K562 (cell line): ENCODE measurements at places on chromosomes 3 and 15. TPM values are rescaled to one million over a fixed set of nuclear protein-coding genes. Genes with fewer than 3 reads are reported as not detected.

DNA sequence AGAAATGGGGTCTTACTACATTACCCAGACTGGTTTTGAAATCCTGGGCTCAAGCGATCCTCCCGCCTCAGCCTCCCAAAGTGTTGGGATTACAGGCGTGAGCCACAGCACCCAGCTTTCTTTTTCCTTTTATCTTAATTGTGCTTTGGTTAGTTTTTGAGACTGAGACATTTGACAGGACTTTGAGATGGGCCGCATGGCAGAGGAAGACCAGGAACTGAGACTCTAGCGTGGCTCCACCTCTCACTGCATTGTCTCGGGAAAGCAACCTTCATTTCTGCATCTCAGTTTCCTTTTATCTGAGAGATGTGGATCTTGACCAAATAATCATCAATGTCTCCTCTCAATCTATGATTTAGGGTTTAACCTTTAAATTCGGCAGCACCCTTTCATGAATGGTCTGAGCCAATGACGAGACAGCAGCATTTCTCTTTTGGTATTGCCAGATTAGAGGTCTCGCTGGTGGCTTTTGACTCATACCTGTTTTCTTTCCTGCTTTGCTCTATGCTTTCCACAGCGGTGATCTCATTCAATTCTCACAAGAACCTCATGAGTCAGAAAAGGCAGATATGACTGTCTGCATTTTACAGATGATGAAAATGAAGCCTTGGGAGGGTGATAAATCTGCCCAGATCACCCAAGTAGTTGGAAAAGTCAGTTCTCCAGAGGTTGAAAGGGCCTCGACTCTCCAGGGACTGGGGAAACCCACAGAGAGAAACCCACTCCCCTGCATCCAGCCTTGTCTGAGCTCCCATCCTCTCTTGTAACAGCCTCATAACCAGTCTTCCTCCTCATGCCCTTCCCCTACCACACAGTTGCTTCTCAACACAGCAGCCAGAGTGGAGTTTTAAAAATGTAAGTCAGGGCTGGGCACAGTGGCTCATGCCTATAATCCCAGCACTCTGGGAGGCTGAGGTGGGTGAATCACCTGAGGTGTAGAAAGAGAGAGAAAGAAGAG is 84.8 kb upstream of the FOXB1 start:
- no peak overlapping the region for H3K27ac ChIP-seq
- DNase-seq, result no peak
- H3K27me3 ChIP-seq, result peaks cover 7% of the 10 kb centered on the region; the same call in 2 of the 3 replicates
- no peak overlapping the region for H3K4me3 ChIP-seq
- H3K4me1 ChIP-seq, result no peaks in the 10 kb centered on the region
- H3K36me3 ChIP-seq, result no peaks in the 10 kb centered on the region

Gene IQSEC1
- polyA plus RNA-seq, result 14.2 and 15.1 TPM in 2 replicates

GRCh38 chr3:73215281-73215680 is 153.8 kb downstream of the EBLN2 start:
- no peaks in the 10 kb centered on the region for H3K4me1 ChIP-seq
- H3K27me3 ChIP-seq, result no peaks in the 10 kb centered on the region
- H3K27ac ChIP-seq, result no peak overlapping the region
- no peaks in the 10 kb centered on the region for H3K36me3 ChIP-seq

DNA sequence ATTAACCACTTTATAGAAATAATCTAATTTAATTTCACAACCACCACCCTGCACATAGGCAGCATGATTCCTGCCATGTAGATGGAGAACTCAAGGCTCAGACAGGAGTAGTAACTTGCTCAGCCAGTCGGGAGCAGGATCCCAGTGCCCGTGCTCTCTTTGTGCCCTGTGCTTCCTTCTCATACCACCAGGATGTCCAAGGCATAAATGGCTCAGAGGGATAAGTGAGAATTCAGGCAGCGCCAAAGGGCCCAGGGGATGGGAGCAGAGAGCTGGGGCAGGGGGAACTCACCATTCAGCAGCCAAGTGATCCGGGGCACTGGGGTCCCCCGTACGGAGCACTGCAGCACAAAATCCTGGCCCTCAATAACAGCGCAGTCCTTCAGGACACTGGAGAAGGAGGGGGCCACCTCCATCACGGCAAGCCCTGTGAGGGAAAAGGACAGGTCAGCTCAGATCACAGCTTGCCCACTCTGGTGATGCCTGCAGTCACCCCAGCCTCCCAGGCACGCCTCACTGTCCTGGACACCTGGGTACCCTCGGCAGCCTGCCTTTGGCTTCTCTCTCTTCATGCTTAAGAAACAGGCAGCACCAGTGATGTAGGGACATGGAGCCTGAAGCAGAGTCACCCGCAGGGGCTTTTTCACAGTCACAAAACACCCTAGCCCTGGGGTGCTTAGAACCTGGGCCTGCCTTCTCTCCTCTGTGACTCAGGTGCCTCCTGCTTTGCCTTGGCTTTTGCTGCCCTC is 141.0 kb upstream of the HACD2 start:
- no peaks in the 10 kb centered on the region for H3K36me3 ChIP-seq
- no peak for DNase-seq
- no peak overlapping the region for H3K27ac ChIP-seq

Gene PDZRN3
- not detected in 2 replicates for polyA plus RNA-seq

DNA sequence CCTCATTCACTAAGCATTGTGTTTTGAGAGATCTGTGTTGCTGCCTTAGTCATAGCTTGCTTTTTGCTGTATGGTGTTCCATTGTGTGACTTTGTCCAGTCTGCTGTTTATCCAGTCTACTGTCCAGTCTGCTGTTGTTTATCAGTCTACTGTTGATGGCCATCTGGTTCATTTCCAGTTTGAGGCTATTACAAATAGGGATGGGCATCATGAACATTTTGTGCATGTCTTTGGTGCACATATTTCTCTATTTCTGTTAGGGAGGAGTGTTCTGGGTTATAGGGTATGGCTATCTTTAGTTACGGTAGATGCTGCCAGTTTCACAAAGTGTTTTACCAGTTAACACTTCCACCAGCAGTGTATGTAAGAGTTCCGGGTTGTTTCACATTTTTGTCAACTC is 22.2 kb upstream of the CLEC3B start:
- no peak overlapping the region for H3K27ac ChIP-seq
- no peaks in the 10 kb centered on the region for H3K4me1 ChIP-seq
- no peak for DNase-seq
- H3K36me3 ChIP-seq, result peaks cover 86% of the 10 kb centered on the region
- no peaks in the 10 kb centered on the region for H3K27me3 ChIP-seq

GRCh38 chr3:130470126-130470525 is 46.9 kb upstream of the COL6A6 start:
- no peak overlapping the region for H3K4me3 ChIP-seq
- no peaks in the 10 kb centered on the region for H3K4me1 ChIP-seq
- DNase-seq, result no peak

DNA sequence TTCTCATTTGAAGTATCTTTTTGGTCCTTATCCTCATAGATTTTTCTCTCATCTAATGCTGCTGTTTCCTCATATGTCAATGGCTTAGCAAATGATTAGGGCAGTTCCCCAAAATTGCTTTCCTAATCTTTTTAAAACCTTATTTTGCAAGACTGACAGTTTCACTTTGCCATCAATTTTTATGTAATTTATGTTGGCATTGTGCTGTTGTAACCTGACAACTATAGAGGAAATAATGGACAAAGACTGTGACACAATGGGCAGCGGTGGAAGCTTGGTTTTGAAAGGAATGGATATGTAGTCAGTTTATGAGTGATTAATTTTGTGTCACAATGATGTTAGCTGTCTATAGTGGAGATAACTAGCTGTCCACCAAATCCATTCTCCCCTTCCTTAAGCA is 10.6 kb upstream of the SH3BP5 start:
- no peak overlapping the region for H3K27ac ChIP-seq
- no peaks in the 10 kb centered on the region for H3K36me3 ChIP-seq
- H3K27me3 ChIP-seq, result no peaks in the 10 kb centered on the region
- H3K4me1 ChIP-seq, result peaks cover 19% of the 10 kb centered on the region
- DNase-seq, result no peak
- H3K4me3 ChIP-seq, result no peak overlapping the region

Gene TUSC7
- polyA plus RNA-seq, result not detected in 2 replicates

GRCh38 chr3:54836871-54837270 is 91.0 kb downstream of the LRTM1 start:
- H3K27me3 ChIP-seq, result no peaks in the 10 kb centered on the region
- H3K4me3 ChIP-seq, result no peak overlapping the region
- DNase-seq, result no peak
- H3K4me1 ChIP-seq, result no peaks in the 10 kb centered on the region

DNA sequence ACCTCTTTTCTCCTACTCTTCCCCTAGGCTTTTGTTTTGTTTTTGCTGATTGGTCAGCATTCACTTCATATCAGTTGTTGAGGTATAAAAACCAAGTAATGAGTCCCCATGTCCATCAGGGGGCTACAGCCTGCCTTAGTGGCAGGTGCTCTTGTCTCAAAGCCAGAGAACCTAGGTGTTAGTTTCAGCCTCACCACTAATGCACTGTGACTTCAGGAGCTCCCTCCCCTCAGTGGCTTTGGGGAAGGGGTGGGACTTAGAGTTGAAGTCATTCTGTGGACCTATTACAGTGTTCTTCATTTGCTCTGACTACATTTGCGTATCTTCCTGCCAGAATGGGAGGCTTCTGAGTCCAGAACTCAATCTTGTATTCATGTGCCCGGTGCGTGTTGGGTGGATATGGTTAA is 41.6 kb downstream of the NR2C2 start:
- DNase-seq, result peak; percentile 31
- H3K27ac ChIP-seq, result no peak overlapping the region
- no peaks in the 10 kb centered on the region for H3K36me3 ChIP-seq
- H3K4me3 ChIP-seq, result no peak overlapping the region

DNA sequence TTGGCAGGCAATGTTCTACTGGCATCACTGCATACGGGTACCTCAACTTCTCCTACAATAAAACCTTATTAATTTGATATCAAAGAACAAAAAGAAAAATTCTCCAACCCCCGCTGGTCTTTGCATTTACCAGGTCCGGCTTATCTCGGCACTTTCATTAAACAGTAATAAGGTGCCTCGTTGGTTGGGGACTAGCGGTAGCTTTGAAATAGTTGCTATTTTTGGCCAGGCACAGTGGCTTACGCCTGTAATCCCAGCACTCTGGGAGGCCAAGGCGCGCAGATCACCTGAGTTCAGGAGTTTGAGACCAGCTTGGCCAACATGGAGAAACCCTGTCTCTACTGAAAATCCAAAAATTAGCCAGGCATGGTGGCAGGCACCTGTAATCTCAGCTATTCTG is 32.0 kb upstream of the CGNL1 start:
- H3K4me1 ChIP-seq, result no peaks in the 10 kb centered on the region
- DNase-seq, result no peak
- H3K4me3 ChIP-seq, result no peak overlapping the region

DNA sequence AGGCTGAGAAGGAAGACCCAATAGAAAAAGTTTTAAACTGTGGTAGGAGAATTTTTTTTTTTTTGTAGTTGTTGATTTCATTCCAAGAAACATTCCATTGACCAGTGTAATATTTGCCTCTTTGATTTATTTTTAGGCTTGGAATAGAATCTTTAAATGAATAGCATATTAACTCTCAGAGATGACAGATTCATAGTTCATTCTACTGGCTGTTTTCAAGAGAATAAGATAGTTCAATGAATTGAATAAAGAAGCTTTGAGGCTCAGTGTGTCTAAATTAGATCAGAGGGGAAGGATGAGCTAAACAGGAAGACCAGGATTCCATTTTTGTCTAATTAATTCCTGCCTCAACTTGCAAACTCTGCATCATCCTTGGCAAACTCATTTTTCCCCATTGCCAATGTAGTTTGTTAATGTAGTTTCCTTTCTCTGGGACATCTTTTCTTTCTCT is 98.4 kb downstream of the NAALADL2 start:
- no peak overlapping the region for H3K4me3 ChIP-seq
- DNase-seq, result no peak
- no peak overlapping the region for H3K27ac ChIP-seq
- H3K36me3 ChIP-seq, result no peaks in the 10 kb centered on the region

Gene LRRC57
- 9.5 and 10.8 TPM in 2 replicates for polyA plus RNA-seq

- H3K36me3 ChIP-seq, result 0 out of 3 replicates have a peak, but pooled peaks cover 2% of the 10 kb centered on the region
- no peak overlapping the region for H3K4me3 ChIP-seq
- H3K27ac ChIP-seq, result no peak overlapping the region
- no peaks in the 10 kb centered on the region for H3K27me3 ChIP-seq
- H3K4me1 ChIP-seq, result no peaks in the 10 kb centered on the region
Observed at GRCh38 chr3:184884359-184885017, 72.5 kb downstream of the VPS8 start.

Gene IMPG2
- polyA plus RNA-seq, result 0.05 and 0.07 TPM in 2 replicates

Gene CRABP1
- not detected in 2 replicates for polyA plus RNA-seq

GRCh38 chr15:96255599-96255998 is 74.9 kb upstream of the NR2F2 start:
- no peak overlapping the region for H3K4me3 ChIP-seq
- no peaks in the 10 kb centered on the region for H3K4me1 ChIP-seq
- H3K27me3 ChIP-seq, result no peaks in the 10 kb centered on the region
- no peaks in the 10 kb centered on the region; the same call in 2 of the 3 replicates for H3K36me3 ChIP-seq
- no peak for DNase-seq

DNA sequence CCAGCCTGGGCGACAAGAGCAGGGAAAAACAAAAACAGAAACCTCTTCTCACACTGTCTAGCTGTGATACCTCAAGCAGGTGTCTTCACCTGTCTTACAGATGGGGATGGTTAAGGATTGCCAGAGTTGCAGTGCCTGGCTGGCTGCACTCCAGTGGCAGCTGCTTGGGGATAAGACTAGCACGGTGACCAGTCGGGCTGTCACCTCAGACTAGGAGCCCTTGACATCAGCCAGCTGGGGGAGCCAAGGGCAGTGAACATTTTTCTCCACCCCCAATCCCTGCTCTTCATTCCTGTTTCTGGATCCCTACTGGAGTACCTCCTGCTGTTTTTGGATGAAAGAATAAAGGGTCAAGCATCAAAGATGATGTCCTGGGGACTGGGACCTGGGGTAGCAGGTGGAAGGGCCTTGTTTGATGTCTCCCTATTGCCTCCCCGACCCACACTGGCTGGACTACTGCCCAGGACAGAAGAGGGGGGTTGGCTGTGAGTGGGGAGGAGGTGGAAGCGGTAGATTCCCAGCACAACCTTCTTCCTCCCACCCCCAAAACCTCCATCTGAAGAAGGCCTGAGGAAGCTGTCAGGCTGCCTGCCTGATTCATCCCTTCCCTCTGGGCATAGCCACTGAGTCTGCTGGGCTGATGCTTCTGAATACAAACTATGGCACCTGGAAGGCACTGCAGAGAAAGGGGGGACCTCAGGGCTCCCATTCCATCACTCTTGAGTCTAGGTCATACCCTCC is 7.0 kb upstream of the CPNE9 start:
- no peaks in the 10 kb centered on the region for H3K27me3 ChIP-seq

DNA sequence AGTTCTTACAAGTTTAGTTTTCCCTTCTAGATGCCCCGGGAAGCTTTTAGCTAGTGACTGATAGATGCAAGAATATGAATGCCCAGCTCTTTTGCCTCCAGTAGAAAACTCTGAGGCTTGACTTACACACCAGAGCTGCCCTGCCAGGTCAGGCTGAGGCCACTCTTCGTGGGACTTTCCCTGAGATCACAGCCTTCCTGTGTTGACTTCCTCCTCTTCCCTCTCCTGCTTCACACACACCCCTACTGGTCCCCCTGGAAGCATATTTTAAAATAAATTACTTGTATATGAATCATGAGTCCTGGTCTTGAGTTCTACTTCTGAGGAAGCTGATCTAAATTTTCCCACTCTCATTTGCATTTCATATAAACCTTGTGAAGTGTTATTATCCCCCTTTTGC is 413.7 kb downstream of the PDCD6IP start:
- DNase-seq, result no peak
- H3K27me3 ChIP-seq, result no peaks in the 10 kb centered on the region
- no peak overlapping the region for H3K27ac ChIP-seq
- H3K4me1 ChIP-seq, result no peaks in the 10 kb centered on the region
- no peak overlapping the region for H3K4me3 ChIP-seq

- H3K4me3 ChIP-seq, result no peak overlapping the region
- DNase-seq, result no peak
- H3K4me1 ChIP-seq, result peaks cover 5% of the 10 kb centered on the region; the same call in 1 of the 2 replicates
- no peak overlapping the region for H3K27ac ChIP-seq
- no peaks in the 10 kb centered on the region for H3K27me3 ChIP-seq
Observed at GRCh38 chr3:15361494-15362214, 29.3 kb upstream of the SH3BP5 start.
